ENCODE measurements at places on chromosomes 2 and 18. TPM values are rescaled to one million over a fixed set of nuclear protein-coding genes. Genes with fewer than 3 reads are reported as not detected.

DNA sequence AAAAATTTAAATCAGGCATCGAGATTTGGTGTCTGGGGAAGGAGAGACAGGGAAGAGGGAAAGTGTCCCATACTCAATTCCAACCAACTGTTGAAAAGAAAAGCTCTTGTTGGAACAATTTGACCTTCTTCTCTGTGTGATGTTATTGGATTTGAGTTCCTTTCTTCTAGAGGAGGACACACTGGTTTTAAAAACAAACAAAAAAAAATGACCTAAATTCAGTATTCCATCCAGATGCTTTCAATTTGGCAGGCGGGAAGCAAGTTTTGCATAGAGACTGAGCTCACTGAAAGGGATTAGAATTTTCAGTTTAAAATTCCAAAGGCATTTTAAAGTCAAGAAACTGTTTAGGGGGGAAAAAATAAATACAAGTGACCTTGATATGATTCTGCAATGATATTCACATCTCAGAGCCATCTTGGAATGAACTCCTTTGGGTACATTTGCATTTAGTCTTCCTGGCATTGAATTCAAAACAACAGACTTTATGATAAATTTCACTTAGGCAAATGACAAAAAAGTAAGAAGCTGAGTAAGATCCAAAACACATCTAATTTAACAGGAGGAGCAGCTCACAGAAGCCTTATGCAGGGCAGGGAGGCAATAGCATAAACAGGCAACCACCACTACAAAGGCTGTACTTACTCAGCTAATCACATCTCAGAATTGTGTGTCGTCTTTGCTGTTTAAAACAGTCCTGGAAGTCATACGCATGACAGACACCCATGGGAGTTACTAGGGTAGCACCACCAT is 126.8 kb downstream of the CDH20 start:
- no peak for DNase-seq

DNA sequence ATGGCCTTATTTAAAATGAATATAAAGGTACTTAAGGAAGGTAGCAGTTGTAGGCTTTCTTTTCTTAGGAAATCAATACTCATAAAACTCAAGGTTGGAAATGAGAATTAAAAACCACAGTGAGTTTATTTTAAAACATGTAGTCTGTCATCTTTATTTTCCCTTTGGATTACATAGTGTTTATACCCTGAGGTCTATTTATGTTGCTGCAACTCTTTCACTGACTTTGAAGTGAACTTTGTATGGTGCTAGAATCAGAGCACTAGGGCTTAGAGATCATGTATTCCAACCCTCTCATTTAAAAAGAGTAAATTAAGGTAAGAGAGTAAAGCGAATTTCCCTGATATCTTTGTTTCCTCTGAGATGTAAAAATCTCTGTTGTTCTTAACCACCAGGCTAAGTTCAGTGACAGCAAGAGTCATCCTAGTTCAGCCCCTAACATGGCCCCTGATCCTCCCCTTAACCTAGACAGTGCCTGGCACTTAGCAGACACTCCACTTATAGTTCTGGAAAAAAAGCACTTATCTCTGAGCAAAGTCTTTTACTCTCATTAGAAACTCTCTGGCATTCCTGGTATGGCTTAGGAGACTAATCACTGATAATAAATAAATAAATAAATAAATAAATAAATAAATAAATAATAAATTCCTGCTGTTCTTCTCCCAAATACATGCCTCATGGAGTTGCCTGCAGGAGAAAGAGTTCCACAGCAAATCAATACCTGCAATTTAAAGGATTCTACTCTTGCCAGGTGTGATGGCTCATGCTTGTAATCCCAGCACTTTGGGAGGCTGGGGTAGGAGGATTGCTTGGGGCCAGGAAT is 33.0 kb upstream of the PPP1R1C start:
- no peak for DNase-seq

- no peak for DNase-seq
Observed at GRCh38 chr2:226001716-226002115, 602.2 kb downstream of the NYAP2 start.

- no peak for DNase-seq
Observed at GRCh38 chr2:169272010-169272409, 90.3 kb downstream of the LRP2 start.

DNA sequence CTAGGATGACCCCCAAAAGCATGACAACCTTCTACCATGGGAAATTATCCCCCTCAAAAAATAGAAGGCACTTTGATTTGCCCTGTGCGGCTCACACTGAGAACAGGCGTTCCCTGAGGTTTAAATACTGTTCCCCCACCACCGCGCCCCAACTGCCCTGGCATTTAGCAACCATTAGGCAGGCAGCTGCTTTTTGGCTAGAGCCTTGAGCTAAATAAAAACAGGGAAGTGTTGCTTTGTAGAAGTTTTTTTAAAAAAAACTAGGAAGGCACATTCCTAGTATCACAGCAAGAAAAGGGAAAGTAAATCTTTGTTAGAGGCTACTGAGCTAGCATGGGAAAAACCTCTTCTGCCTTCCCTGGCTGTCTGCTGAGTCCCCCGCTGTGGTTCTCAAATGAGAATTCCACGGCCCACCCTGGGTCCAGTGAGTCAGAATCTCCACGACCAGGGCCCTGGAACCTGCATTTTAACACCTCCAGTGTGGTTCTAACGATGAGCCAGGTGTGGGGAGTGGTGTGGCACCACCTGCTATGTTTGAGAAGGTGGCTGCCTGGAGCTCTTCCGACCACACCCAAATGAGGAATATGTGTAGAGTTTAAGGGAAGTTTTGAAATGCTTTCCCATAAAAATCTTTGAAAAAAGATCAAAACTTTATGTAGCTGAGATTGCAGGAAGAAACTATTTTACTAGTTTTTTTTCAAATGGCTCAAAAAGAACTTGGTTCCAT is 66.4 kb downstream of the VIT start:
- no peak for DNase-seq

Gene LAPTM4A
- polyA plus RNA-seq, result 591 TPM

Measured in left renal pelvis (tissue), 4 donors.